EL (cell line): ENCODE measurements at places on chromosomes 6 and 20.

- peak; percentile 48 for DNase-seq
Observed at GRCh38 chr6:161631676-161632194, 357.9 kb upstream of the AGPAT4 start.

GRCh38 chr6:103011605-103012004 is 1618.1 kb downstream of the GRIK2 start:
- DNase-seq: no peak

DNA sequence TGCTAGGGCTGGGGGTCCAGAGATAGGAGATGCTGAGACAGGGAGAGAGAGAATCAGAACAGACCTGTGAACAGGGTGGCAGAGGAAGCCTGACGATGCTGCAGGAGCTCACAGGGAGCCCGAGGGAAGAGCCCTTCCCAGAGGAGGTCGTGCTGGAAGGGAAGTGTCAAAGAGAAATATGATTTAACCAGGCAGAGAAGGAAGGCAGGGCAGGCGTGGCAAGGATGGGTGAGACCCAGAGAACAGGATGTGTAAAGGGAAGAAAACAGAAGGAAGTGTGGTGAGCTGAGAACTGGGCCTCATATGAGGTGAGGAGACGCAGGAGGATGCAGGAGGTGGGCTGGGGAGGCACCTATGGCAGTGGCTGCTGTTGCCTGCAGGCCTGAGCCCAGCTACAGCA is 105.6 kb downstream of the ZDHHC14 start:
- no peak for DNase-seq

- peak; percentile 71 for DNase-seq
Observed at GRCh38 chr6:25302677-25303128, 23.5 kb downstream of the CARMIL1 start.

- DNase-seq: peak; percentile 83
Observed at GRCh38 chr6:116386581-116387299, 16.0 kb downstream of the DSE start.

- no peak for DNase-seq
Observed at GRCh38 chr6:168808232-168808631, 367.2 kb downstream of the SMOC2 start.

GRCh38 chr20:22282696-22283095 is 301.7 kb downstream of the FOXA2 start:
- DNase-seq: no peak

DNA sequence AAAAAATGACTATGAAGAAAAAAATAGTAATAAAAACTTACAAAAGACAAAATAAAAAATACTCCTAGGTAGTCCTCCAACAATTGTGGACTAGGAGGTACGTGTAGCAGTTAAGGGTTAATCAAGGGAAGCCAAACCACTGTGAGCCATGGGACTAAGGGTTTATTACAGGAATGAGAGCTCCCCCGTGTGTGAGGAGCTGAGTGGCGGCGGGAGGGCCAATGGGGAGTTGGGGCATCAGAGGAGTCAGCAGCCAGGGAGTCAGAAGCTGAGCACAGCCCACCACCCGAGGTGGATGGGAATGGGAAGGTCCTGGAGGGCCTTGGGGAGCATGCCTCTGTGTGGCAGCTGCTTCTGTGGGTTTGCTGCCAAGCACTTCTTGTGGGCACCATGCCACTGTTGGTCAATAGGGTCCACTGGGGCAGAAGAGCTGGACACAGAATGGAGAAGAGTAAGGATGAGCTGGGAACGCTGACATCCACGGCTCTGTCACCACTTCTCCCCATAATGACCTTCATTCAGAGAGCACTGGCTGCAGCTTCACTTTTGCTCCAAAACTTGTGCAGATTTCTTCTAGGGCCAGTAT is 373.3 kb downstream of the CDKAL1 start:
- no peak for DNase-seq

DNA sequence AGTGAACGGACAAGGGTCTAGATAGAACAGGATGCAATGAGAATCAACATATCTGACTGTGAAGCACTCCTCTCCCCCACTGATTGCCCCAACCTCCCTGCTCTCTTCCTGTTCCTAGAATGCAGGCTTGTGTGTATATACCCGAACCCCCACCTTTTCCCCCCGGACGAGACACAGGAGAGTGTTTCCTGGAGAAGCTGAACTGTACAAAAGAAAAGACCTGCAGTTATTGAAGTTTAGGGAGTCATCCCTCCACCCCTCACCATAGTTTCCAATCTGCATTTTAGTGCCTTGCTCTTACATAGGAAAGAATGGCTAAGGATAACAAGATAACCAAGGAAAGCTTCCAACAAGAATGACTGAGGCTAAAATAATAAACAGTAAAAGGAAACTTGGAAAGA is 55.5 kb upstream of the PDE10A start:
- no peak for DNase-seq

DNA sequence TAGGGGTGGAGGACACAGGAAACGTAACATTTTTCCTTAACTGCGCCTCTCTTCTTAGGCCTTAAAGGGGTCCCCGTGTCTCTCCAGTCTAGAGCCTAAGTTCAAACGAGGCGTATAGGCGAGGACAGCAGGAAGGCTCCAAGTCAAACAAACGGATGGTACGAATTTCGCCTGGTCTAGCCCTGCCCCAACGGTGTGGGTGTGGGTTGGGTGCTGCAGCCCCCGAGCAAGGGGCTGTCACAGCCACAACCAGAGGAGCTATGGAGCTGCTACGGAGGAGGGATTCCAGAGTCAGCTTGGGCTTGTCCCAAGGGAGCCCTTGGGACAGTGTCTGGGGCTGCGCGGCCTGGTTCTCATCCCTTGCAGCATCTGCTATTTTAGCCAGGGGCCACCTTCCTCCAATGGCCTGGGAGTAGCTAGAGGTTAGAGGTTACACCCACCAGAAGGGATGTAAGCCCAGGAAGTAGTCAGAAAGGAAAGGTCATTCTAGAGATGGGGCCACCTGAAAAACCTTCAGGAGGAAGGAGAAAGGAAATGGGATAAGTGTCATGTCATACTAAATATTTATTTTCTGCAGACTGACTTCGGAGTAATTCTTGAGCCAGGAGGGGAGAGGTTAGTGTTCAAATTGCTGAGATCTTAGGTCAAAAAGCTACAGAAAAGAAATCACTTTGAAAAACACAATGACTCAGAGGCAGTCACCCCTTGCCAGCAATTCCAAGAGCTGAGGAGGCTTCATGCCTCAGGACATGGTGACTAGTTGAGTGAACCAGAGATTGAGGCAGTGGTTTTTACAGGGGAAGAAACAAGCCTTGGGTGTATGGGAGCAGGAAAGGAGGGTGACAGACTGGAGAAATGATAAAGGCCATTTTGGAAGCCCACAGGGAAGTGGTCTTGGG is 21.7 kb downstream of the VPS52 start:
- DNase-seq: peak; percentile 95

DNA sequence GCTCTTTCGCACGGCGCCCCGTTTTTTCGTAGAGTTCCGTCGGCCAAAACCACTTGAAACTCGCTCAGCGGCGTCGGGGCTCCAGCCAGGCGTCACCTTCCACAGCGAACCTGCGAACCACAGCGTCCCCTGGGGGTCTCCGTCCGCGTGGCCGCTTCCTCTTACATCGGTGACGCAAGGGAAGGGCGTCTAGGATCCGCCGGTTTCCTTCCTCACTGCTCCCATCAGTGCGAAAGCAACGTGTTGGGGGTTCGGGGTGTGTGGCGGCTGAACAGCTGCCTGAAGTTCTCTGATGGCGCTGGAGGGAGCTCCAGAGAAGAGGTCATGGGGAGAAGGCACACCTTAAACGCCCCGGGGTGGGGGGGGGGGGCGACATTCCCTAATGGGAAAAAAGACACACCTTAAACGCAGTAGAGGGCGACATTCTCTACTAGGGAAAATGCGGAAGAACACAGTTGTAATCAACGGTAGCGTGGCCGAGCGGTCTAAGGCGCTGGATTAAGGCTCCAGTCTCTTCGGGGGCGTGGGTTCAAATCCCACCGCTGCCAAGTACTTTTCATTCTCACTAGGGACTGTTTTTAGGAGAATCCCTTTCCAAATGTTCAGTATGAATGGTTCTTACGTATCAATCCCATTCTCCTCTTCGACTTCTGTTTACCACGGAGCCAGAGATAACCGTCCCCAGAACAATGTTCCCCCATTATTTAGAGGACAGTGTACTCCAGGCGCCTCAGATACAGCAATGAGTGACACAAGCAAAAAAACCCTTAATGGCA is 16.4 kb downstream of the ZNF311 start:
- peak; percentile 56 for DNase-seq

DNA sequence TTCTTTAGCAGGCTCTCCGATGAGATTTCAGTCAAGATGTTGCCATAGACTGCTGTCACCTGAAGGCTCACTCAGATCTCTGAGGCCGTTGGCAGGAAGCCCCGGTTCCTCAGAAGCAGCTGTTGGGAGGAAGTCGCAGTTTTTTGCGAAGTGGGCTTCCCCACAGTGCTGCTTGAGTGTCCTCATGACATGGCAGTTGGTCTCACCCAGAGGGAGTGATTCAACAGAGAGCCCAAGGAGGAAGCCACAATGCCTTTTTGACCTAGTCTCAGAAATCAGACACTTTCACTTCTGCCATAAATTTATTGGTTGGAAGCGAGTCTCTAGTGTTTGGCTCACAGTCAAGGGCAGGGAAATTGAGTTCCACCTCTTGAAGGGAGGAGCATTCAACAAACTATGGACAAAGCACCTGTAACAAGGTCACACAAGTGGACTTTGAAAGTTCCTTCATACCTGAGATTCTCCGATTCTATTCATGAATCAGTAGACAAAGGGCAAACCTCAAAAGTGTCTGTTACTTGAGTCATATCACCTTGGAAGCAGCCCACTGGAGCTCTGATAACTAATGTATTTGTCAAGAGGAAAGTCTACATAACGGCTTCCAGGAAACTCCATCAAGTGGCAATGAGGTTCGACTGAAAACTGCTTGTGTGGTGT is 208.3 kb downstream of the TASP1 start:
- DNase-seq: no peak
